ENCODE measurements at places on chromosomes 12 and 14.

DNA sequence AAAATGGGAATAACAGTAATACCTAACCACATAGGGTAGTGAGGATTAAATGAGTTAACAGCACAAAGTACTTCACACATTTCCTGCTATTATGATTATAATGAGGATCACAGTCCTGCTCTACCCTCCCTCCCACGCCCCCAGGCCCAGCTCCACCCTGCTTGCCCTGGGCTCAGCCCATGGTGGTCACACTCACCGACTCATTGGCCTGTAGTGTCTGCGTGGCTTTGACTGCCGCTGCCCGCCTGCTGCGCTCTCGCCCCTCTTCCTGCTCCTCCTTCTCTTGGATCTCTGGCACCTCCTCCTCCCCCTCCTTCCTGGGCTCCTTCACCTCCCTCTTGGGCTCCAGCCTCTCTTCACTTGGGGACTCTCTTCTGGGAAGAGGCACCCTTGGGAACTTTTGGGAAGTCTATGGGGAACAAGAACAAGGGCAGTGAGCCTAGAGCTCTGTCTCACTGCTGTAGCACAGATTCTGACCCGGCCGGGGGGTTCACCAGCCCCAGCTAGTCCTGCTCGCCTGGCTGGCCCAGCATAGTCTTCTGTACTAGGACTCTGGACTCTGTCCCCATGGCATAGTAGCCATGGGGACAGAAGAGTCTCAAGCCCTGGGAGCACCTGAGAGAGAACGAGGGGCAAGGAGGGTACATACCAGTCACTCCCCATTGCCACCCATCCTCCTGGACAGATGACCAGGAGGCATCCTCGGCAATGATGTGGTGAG lies 7.1 kb upstream of the PNMA1 start:
- DNase-seq, result no peak

DNA sequence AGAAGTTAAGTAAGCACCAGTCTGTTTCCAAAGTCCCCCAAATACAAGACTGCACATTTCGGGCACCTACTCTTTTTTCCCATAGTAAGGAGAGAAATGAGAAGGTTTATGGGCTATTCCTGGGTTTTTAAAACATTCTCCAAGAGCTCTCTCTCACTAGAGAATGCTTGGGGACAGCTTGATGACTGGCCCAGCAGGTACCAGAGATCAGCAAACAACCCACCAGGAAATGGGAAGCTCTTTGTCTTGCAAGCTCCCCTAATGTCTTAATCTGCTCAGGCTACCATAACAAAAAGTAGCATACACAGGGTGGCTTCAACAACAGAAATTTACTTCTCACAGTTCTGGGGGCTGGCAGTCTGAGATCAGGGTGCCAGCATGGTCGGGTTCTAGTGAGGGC lies 41.8 kb upstream of the CRY1 start:
- no peak for DNase-seq

GRCh38 chr12:94677778-94678177 lies 27.4 kb upstream of the TMCC3 start:
- DNase-seq, result no peak

DNA sequence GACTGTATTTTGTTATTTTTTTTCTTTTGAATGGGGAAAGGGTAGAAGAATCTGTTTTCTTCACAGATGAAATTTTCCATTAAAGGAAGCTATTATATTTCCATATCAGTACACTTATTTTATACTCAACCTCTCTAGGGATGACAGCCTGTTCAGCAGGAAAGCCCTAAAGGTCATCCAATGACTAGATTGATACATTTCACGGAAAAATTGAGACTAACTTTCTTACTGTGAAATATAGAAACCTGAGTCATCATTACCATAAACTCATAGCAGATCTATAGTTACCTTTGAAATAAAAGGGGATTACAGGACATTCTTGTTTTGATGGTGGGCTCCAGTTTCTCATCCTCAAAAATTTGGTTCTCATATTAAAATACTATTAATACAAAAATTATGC lies 36.1 kb upstream of the PTCSC3 start:
- DNase-seq, result no peak

DNA sequence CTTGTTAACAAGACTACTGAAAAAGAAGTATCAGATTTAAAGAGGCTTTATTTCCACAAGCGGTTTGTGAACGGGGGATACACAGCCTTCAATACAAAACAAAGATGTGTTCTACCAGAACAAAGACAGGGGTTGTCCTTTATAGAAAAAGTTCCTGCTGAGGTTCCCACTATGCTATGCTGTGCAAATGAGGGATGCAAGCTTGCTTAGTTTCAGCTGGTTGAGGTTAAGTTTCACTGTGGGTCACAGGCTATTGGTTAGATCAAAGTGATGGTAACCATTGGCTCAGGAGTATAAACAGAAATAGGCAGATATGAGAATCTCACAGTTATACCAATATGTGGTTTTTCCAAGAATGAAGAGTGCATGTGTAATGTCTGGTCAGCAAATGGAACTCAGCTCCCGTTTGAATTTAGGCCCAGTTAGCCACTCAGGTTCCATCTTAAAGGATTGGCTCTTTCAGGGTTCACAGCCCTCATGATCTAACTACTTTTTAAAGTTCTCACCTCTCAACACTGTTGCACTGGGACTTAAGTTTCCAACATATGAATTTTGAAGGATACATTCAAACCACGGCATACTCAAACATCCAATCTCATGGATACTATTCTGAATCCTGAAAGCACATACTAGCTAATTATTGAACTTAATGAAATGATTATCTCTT lies 215.4 kb upstream of the DCN start:
- no peak for DNase-seq

GRCh38 chr12:88650715-88651114 lies 70.4 kb upstream of the KITLG start:
- no peak for DNase-seq

DNA sequence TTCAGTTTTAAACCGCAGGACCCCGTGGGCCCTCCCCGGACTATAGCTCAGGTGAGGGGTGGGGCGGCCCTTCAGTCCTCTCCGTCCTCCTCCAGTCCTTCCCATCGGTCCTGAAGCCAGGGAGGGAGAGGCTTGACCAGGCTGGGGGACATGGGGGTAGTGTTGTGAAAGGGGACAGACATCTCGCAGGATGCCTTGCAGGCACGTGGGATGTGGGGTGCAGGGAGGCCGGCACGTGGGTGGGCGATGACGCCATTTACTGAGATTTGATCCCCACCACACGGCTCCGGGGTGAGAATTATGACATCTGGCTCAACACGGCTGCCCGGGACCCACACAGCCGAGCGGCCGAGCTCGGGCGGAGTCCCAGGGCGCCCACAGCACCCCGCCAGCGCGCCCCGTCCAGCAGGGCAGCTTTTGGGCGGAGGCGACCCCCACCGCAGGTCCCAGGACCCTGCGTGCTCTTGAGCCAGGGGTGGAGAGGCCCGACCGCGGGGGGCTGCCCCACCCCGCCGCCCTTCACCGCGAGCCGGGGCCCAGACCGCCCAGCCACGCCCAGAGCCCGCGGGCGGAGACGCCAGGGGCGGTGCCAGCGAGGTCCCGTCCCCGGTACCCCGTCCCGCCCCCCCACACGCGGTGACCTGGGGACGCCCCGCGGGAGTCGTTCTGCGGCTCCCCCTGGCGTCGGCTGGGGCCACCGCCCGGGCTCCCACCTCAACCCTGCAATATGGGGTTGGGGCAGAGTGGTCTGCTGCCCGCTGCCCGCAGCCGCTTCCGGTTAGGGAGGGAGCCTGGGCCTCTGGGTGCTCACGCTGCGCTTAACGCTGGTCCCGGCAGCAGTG lies 3.3 kb upstream of the EXOC3L4 start:
- DNase-seq, result peak; percentile 78

DNA sequence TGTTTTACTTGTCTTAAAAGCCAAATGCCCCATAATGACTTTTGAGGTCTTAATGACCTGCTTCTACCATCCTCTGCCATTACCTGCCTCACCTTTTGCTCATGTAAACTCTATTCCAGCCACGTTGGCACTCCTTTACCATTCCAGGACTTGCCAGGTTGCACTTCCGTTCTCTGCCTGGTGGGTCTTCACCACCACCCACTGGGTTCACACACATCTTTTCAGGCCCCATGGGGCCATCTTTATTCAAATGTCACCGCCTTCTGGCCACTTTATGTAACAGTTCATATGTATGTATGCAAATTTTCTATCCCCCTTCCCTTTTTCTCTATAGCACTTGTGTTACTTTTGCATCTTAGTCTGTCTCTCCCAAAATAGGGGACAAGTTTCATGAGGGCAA lies 57.7 kb downstream of the ATP2A2 start:
- DNase-seq, result no peak

DNA sequence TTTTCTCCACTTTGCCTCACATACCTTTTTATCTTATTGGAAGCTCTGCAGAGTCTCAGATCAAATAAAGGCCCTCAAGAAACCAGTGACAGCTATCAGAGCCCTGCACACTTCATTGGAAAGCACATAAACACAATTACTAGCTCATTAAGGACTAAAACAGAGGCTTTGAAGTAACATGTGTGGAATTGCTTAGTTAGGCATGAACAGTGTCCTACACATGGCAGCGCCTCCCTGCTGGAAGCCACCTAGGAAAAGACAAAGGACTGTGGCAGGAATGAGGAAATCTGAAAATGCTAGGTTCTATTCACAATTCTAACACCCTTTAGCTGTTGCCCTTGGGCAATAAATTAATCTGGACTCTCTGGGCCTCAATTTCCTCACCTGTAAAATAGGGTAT lies 89.4 kb downstream of the SUDS3 start:
- no peak for DNase-seq

- DNase-seq, result no peak
These were observed 58.8 kb downstream of the PIK3C2G start for GRCh38 chr12:18320036-18320617.

- no peak for DNase-seq
These were observed 29.6 kb upstream of the IRF2BPL start for GRCh38 chr14:77058117-77058516.

GRCh38 chr12:70590051-70590450 lies 47.2 kb downstream of the PTPRB start:
- DNase-seq, result peak; percentile 17

GRCh38 chr12:41850046-41850445 lies 294.6 kb downstream of the GXYLT1 start:
- no peak for DNase-seq

- DNase-seq, result no peak
These were observed 110.6 kb upstream of the AMIGO2 start for GRCh38 chr12:47190271-47190750.

- DNase-seq, result no peak
These were observed 295.3 kb upstream of the GARIN6 start for GRCh38 chr12:99352269-99352668.

- no peak for DNase-seq
These were observed 146.6 kb downstream of the CRADD start for GRCh38 chr12:93823616-93824391.

GRCh38 chr14:100081997-100082625 lies 16.9 kb downstream of the EVL start:
- no peak for DNase-seq

DNA sequence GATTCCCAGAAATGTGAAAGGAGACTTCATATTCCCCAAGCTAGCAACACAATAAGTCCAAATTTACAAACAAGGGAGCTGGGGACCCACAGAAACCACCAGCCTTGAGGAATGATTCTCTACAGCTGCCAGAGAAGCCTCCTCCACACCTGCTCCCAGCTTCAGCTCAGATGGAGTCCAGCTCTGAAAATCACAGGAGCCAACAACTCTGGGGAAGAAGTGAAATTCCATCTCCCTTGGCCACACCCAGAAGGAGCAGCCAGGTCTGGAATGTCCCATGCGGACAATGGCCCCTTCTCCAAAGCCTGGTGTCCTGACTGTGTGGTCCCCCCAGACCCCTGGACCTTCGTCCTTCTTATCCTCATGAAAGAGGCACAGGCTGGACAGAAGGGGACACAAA lies 45.4 kb downstream of the SYNE3 start:
- DNase-seq, result no peak

GRCh38 chr12:108468196-108468968 lies 46.7 kb upstream of the FICD start:
- no peak for DNase-seq

DNA sequence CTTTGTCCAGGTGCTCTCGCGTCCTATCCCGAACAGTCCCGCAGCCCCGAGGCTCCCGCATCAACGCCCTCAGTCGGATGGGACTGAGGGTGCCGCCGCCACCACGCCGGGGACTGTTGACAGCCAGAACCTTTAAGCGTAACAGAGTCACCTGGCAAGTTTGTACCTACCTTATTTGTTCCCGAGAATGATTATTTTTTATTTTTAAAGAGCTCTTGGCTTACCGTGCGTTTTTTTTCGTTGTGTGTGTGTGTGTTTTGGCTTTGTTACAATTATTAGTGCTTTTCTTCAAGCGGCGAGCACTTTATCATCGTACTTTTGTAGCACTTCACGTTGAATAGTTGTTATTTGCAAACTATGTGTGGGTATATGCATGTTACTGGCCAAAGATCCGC lies 463 bp downstream of the COA8 start:
- DNase-seq, result no peak

DNA sequence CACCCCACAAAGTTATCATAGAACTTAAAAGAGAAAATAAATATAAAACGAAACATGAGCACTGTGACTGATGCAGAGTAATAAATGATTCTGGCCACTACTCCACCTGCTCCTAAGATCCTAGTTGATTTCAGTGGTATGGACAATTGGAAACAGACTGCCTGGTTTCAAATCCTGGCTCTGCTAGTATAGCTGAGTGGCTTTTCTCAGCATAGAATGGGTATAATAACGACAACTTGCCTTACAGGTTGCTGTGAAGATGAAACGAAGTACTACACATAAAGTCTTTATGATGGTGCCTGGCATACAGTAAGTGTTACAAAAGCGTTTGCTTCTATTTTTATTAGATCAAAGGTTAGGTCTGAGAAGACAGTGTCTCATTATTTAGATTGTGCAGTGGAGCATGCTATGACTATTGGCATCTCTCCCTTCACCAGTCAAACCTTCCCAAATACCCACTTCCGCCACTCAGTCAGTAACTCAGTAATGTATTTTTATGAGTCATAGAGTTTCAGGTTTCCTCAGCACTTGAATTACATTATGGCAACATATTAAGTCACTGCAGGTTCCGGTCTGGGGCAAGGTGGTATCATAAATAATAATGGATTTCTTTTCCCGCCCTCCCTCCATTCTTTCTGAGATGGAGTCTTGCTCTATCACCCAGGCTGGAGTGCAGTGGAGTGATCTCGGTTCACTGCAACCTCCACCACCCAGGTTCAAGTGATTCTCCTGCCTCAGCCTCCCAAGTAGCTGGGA lies 29.7 kb upstream of the NR2C1 start:
- DNase-seq, result peak; percentile 1

- no peak for DNase-seq
These were observed 499.0 kb downstream of the GALC start for GRCh38 chr14:87494010-87494409.

DNA sequence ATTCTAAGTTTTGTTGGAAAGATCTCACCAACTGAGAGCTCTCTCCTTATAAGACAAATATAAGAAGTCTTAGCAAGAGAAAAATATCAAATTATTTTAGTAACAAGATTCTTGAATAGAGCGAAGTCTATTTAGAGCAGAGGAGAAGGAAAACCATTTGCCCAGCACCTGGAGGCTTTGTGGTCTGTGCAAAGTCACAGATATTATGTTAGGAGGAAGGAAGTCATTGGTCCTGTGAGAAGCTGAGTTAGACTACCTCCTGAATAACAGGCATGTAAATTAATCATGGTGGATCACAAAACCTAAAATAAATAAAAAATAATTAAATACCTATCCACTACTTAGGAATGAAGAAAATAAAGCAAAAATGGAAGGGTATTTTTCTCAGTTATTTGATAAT lies 38.4 kb upstream of the ATXN7L3B start:
- no peak for DNase-seq

All from activated T-cell treated with anti-CD3 and anti-CD28 coated beads for 4 hours (primary cell).